Activated CD8-positive, alpha-beta T cell treated with anti-CD3 and anti-CD28 coated beads, Interleukin-2, amount 10 ng/mL, durations not matched to agents 7 days and 5 days (primary cell): ENCODE measurements at places on chromosomes 1 and 21. TPM values are rescaled to one million over a fixed set of nuclear protein-coding genes. Genes with fewer than 3 reads are reported as not detected.

AQP10 gene
- total RNA-seq = not detected

C1orf94 gene
- total RNA-seq = not detected

EDARADD gene
- 0.45 TPM for total RNA-seq

DNA sequence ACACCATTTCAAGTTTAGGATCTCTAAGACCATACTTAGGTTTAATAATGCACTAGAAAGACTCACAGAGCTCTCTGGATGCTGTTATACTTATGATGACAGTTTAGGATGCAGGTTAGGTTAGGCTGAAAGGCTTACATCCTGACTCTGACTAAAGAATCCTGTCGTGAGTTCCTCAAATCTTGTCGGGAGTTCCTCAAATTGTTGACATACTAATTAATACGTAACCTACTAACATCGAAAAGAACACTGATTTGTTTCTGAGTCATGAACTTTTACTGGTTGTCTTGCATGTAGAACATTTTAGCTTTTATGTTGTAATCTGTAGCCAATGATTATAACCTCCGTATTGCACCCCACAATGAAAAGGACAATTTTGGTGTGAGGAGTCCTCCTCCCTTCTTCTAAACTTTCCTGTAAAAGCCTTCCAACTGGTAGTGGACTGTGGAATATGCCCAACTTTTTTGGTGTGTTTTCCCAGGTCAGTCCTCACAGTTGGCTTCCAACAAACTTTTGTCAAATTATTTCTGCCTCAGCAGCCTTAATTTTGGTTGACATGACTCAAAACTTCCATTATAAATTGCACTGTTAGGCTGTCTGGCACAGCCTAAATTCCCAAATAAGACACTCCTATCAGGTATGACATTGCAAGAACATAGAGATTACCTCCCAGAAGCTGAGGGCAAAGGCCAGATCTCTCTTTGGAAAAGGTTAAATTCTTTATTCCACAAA, 107.9 kb upstream of the PALMD start:
- no peak for DNase-seq

DNA sequence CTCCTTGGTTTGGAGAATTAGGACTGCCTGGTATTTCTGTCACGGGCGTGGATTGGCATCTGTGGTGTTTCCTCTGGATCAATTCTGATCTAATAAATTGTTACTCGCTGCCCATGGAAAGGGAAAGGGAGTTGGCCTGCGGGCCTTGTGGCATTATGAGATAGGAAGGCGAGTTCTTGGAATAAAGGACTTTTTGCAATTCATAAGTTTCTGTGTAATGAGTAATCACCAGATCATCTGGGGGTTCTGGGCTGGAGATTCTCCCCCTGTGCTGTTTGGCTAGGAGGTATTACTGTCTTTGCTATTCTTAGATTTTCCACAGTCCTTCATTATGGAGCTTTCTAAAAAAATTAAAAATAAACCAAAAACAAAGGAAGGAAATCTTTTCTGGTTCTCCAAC, 315.9 kb downstream of the CAMTA1 start:
- no peak for DNase-seq

- no peak for DNase-seq
These were observed 170.1 kb downstream of the SEC16B start for GRCh38 chr1:177799746-177800145.

DNA sequence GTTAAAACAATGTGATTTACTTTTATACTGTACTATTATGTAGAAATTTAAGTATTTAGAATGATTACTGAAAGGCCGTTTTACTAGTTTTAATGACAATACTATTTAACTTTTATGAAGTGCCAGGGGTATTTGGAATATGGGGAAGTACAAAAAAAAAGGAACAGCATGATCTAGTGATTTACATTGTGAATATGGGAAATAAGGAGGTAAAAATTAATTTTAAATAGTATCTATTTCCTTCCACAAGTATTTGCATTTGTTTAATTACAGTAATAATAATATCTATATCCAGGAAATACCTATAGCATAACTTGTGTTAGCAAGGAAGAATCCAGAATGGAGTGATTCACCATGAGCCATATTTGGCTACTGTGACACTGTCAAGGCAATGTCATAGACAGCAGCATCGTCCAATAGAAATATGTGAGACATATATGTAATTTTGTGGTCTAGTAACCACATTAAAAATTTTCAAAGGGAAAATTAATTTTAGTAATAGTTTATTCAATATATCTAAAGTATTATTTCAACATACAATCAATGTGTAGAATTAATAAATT, 22.0 kb downstream of the CNST start:
- no peak for DNase-seq

GRCh38 chr1:16440131-16440469, 424 bp upstream of the NECAP2 start:
- DNase-seq = no peak

DNA sequence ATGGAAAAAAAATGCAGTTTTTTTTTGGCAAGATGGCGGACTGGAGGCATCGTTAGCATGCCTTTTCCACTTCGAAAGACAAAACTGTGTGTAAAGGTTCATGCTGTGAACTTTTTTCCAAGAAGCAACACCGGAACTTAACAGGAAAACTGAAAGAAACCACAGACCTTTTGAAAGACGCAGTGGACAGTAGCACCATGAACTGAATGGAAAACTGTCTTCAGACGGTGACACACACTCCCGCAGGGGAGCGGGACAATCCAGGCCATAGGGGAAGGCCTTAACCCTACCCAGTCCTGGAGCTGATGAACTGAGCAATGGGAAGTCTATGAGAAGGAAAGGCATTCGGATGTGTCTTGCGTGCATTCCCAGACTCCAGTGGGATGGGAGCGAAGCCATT, 54.9 kb downstream of the NEK7 start:
- no peak for DNase-seq

- peak; percentile 64 for DNase-seq
These were observed 1.0 kb downstream of the MARCKSL1 start for GRCh38 chr1:32334864-32335534.

DNA sequence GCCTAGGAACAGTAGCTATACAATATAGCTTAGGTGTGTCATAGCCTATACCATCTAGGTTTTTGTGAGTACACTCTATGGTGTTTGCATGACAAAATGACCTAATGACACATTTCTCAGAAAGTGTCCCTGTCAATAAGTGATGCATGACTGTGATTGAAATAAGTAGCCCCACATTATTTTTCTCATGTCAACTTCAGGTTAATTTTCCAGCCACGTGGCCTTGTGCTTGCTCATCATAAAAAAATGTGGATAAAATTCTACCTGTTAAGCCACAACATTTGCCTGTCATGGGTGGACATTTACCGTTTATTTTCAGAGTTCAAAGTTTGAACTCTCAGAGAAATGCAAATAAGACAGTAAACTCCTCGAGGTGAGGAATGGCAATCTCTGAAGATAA, 5.5 kb downstream of the DISC1 start:
- no peak for DNase-seq

- DNase-seq = no peak
These were observed 78.7 kb upstream of the ATP1B1 start for GRCh38 chr1:169027607-169028320.

DNA sequence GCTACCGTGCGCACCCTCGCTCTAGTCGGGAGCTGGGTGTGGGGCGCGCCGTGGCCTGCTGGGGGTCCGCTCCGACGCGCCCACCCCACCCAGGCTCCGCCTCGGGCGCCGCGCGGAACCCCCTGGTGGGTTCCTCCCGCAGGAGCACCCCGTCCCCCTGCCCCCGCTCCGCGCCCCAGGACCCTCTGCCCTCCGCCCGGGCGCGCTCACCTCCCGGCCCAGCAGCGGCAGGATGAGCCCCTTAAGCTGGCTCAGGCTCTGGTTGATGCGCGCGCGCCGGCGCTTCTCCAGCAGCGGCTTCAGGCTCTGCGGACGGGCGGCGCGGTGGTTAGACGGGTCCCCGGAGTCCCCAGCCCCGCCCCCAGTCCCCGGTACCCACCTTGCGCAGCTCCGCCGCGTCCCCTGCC, 319 bp downstream of the HES2 start:
- no peak for DNase-seq

DNA sequence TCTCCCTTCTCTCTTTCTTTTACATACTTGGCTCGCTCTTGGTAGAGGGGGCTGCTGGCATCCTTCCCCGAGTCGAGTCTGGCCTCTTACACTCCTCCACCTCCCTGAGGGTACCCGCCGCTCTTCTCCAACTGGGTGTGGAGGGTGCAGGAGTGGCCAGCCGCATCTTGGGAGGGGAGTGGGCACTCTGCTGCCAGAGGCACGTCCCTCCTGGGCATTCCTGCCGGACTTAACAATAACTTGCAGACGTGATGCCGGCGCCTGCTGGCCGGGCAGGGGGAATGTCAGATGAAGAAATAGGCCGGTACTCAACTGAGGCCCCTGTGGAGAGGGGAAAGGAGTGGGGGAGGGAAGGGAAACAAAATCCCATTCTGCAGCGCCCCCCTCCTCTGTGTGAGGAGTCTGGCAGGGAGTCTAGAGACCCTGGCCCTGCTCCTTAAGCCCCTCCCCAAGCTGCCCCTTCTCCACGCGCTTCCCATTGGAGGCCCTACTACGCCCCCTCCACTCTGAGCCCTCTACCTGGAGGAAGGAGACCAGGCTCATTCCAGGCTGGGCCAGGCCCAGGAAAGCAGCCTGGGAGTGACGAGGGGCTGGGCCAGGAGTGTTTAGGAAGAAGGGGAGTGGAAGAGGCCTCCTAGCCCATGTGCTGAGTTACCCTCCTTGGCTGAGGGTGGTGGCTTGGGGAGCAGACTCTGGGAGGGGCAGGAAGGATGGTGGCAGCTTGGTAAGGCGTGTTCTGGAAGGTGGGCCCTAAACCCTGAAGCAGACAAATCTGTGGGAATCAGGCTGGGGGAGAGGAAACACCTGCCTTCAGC, 1.8 kb downstream of the ATP2B4 start:
- no peak for DNase-seq

- no peak for DNase-seq
These were observed 41.7 kb downstream of the DIP2A start for GRCh38 chr21:46500224-46500861.

GRCh38 chr1:34685225-34685624, 69.6 kb upstream of the GJB5 start:
- DNase-seq = no peak

DNA sequence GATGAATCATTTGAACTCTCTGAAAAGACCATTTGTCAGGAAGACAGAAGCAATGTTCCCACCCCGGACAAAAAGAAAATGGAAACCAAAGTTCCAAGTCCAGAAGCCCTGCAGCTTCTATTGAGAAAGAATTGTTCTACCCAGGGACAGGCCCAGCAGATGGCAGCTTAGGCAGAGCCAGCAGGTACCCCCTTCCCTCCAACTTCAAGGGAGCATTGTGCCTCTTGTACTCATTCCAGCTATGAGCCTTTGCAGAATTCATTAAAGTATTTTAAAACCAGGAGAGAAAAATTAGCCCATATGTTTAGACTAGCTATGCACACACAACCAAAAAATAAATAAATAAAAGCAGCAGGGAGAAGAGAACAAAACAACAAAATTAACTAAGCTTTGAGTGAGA, 85.2 kb upstream of the KCND3 start:
- DNase-seq = no peak

DNA sequence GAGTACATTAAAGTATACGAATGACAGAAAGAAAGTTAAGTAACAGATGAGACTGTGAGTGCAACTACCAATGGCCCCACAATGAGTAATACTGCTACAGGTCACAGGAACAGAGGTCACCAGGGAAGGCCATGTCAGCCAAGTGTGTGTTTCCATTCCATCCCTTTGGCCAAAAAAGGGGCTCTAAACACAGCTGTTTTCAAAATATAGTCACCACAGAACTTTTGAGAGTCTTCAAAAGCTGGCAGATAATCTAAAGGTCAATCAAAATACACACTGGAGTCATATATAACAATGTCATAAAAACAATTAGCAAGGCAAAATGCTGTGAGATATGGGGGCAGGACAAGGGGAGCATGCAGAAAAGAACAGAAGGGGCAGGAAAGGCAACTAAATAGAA, 10.2 kb downstream of the USP24 start:
- no peak for DNase-seq

GRCh38 chr1:205189131-205189530, 22.4 kb downstream of the DSTYK start:
- no peak for DNase-seq

DNA sequence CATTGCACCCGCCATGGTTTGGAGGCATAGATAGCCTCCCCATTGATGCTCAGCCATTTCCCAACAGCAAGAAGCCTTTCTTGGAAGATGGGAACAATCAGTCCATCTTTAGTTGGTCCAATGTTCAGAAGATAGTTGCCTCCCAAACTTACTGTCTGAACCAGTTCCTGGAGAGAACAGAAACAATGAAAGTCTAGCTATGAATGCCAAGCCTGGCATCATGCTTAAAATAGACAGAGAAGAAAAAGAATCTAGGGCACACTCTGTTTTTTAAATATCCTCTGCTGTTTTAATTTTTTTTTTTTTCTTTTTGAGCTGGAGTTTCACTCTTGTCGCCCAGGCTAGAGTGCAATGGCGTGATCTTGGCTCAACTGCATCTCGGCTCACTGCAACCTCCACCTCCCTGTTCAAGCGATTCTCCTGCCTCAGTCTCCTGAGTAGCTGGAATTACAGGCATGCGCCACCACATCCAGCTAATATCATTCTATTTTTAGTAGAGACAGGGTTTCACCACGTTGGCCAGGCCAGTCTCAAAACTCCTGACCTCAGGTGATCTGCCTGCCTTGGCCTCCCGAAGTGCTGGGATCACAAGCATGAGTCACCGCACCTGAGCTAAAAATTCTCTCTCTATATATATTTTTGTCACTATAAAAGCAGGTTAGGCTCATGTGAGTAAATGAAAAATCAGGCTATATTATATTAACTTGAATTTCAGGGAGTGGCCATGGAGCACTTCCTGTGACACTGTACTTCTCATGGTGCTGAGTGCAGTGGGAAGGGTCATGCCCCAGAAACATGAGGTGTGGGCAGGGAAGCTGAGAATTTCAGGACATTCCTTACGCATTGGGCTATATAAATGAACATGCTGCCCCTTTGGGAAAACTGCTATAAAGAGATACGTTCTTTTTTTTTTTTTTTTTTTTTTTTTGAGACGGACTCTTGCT, 19.1 kb downstream of the FUCA1 start:
- no peak for DNase-seq

GRCh38 chr1:54421101-54421504, 14.9 kb upstream of the SSBP3 start:
- DNase-seq = no peak

GRCh38 chr1:214248311-214249085, 32.5 kb upstream of the SMYD2 start:
- no peak for DNase-seq

DNA sequence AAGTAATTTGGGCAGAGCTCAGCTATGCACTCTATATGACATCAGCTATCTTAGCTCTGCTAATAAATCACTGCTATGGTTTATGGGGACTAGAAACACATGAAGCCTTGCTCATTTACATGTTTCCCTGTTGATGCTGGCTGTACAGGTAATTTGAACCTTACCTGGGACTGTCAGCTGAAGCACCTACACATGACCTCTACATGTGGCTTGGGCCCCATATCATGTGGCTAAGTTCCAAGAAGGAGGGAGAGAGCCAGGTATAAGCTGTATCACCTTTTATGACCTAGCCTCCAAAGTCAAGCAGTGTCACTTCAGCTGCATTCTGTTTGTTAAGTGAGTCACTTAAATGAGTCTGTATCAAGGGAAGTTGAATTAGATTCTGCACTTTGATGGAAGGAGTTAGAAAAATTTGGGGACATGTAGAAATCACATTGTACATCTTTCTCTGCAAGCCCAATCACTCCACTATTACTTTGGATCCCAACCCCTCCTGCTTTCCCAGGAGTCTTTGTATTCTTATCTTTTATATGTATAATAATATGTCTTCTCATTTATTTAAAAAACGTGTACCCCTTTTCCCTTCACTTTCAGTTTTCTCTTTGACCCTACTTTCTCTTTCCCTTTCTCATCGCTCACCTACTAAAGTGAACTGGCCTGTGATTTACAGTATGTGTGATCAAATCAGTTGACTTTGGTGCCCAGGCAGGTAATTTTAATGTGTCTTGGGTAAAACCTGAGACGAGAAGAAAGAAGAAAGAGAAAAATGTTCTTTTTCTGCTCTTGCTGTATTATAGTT, 53.4 kb upstream of the PRKACB start:
- DNase-seq = peak; percentile 27
